Activated effector memory CD4-positive, alpha-beta T cell treated with Interleukin-2 at 50 U/mL for 16 hours (primary cell): ENCODE measurements at places on chromosomes 12 and 14.

- DNase-seq, result peak; percentile 64
These were observed 8.1 kb downstream of the PTPN6 start for GRCh38 chr12:6959058-6959804.

DNA sequence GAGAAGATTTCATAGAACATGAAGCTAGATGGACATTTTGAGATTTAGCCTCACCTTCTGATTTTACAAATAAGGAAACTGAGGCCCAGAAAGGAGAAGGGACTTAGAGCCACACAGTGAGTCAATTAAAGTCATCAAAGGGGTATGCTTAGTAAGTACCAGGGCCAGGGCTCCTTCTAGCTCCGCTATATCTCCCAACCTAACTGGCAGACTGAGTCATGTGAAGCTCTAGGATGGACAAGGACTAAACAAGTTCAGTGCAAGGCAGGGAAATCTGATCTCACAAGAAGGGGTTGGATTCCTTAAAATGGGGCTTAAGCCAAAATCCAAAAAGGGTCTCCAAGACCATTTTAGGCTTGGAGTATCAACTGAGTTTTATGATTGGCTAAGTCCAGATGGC is 215.8 kb downstream of the PHLDA1 start:
- DNase-seq, result no peak

- no peak for DNase-seq
These were observed 352.3 kb downstream of the CACNA1C start for GRCh38 chr12:2405039-2405438.

DNA sequence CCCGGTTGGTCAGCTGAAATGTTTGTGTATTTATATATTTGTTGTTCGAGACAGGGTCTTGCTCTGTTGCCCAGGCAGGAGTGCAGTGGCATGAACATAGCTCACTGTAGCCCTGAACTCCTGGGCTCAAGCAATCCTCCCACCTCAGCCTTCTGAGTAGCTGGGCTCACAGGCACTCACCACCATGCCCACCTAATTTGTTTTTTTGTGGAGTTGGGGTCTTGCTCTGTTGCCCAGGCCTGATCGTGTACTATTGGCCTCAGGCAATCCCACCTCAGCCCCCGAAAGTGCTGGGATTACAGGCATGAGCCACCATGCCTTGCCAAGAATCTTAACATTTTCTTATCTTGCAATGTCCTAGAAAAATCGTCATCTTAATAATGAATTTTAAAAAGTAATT is 3.3 kb downstream of the RAN start:
- DNase-seq, result no peak

DNA sequence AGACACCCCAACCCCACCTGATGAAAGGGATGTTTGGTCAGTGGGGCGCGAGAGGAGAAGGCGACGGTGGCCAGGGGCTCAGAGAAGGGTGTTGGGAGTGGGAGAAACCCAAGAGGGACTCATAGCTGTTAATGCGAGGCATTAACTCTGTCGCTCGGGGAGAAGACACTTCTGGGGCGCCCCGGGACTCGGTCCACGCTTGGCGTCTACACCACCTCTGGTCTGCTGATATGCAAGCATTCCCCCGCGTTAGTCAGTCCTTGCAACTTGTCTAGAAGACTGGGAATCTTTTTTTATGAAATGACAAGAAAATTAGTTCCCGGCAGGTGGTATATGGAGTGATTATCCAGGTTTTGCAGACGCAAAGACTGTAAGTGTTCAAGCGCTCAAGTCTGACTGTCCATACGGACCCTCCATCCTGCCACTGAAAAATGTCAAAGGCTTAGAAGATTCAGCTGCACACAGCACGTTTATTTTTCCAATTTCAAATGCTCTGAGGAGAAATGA is 360 bp upstream of the SLC35F4 start:
- no peak for DNase-seq

- no peak for DNase-seq
These were observed 17.0 kb upstream of the TSPAN8 start for GRCh38 chr12:71174825-71175224.

- DNase-seq, result peak; percentile 22
These were observed 910.4 kb downstream of the VRK1 start for GRCh38 chr14:97707603-97708002.

DNA sequence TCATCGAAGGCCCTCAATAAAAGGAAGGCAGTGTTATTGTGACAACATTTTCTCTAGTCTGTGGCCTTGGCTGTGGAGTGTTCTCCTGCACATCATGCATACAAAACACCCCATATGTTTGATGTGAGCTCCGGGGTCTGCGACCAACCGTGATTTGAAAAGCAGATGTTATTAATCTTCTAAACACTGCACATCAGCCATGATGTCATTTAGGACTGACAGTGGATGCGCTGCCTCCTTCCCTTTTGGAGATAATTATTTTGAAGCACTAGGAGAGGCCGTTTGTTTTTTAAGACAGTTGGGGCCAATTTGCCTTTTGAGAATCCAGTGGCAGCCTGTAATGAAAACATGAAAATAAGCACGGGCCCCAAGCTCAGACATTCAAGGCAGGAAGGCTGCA is 1041.6 kb downstream of the BCL11B start:
- DNase-seq, result no peak

DNA sequence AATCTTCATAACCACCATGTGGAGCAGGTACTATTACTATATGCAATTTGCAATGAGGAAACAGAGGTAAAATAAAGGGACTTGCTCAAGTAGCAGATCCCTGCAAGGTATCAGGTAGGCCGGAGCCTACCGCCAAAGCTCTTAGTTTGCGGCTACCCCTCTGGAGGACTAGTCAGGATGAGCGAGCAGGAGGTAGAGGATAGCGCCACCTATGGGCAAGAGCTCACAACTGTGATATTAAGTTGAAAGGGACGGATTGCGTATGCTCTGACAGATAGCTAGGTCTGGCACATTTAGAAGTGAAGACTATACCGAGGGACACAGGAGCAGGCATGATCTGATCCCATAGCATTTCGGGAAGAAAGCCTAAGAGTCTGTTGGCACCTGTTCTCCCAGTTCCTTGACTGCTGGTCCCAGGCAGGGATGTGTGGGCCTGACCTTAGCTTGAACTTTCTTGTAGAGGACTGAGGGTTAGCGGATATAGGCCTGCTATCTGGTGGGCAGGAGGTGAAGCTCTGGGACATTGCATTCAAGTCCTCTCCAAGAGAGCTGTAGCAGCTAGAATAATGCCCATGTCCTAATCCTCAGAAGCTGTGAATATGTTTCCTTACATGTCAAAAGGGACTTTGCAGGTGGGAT is 48.0 kb downstream of the SLC17A8 start:
- DNase-seq, result no peak

DNA sequence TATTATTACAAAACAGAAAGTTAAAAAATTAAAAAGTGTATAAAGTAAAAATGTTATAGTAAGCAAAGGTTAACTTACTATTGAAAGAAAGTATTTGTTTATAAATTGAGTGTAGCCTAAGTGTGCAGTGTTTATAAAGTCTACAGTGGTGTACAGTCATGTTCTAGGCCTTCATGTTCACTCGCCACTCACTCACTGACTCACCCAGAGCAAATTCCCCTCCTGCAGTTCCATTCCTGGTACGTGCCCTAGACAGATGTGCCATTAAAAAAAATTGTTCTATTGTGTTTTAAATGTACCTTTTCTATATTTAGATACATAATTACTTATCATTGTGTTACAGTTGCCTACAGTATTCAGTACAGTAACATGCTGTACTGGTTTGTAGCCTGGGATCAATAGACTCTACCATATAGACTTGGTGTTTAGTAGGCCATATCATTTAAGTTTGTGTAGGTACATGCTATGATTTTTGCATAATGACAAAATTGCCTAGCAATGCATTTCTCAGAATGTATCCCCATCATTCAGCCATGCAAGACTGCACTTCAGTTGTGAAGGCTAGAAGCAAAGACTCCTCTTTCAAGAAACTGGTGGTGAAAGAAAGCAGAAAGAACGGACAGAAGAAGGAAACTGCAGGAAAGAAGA is 100.6 kb downstream of the DACT1 start:
- no peak for DNase-seq

- peak; percentile 67 for DNase-seq
These were observed 233.5 kb downstream of the EFCAB11 start for GRCh38 chr14:89720741-89721729.

- DNase-seq, result no peak
These were observed 170.1 kb upstream of the FKBP4 start for GRCh38 chr12:2624543-2625288.

GRCh38 chr12:24244801-24245200 is 295.3 kb upstream of the SOX5 start:
- DNase-seq, result no peak

GRCh38 chr12:25775968-25776367 is 182.5 kb upstream of the RASSF8 start:
- no peak for DNase-seq

- DNase-seq, result no peak
These were observed 178.0 kb downstream of the DACT1 start for GRCh38 chr14:58815794-58816193.

DNA sequence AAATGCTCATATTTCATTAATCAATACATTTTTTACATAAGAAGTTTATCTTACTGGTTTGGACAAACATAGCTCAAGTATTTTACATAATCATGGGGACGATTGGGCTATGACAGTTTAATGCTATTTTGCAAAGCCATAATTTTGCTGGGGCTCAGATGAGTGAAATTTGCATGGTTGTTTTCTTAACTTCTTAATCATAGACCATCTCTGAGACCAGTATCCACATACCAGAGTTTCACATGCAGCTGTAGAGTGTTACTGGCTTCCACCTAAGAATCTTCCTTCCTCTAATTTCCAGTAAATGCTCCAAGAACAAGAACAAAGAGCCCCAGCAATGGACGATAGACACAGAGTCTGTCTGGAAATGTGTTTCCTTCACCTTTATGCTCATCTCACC is 303.0 kb upstream of the TMEM132C start:
- no peak for DNase-seq

- DNase-seq, result no peak
These were observed 28.8 kb downstream of the TIMELESS start for GRCh38 chr12:56420411-56420810.

DNA sequence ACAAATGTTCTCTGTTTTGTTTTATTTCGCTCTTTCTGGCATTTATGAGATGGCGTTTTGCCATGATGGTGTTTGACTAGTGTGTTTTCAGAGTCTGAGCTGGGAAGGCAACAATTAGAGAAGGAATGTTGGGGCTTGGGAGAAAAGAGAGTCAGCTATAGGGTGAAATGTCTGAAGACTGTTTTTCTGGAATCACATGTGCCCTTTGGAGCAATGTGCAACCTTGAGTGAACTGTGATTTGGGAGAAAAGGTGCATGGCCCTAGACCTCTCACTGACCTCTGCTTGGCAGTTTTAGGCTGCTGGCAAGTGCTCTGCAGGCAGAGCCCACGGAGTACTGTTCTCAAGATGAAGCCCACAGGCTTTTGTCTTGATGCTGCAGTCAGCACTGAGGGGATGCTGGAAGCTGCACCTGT is 379.9 kb upstream of the PDE3A start:
- no peak for DNase-seq

GRCh38 chr12:110067531-110067930 is 19.2 kb upstream of the C12orf76 start:
- no peak for DNase-seq

GRCh38 chr12:83603106-83603505 is 916.4 kb downstream of the TMTC2 start:
- no peak for DNase-seq

- no peak for DNase-seq
These were observed 429.0 kb upstream of the FBXO33 start for GRCh38 chr14:39861229-39861600.

DNA sequence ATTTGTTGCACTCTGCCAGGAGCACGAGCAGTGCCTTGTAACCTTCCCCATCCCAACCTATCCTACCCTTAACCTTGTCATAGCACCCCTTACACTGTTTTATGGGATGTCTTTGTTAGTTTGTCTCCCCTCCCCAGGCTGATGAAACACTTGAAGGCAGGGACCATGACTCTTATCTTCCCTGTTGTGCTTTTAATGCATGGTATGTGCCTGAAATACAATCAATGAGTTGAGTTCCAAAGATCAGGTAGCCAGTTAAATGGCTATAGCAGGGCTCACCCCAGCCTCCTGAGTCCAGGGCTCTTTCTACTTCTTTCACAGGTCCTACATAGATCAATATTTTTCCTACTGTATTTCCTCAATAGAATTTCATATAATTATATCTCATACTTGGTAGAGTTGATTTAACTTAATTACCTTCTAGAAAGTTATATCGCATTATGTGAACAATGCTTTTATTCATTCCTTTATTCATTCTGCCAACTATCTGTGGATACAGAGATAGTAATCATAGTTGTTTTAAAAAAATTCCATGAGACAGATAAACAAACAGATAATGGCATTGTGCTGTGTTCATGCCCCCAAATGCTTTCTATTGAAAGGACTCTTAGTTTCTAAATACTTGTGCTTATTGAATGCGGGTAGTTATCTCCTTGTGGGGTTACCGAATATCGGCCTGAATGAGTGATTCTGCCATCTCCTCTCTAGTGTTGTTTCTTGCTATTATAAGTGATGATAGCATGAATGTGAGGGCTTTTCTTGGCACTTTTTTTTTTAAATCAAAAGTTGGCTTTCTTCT is 347.4 kb downstream of the NPAS3 start:
- no peak for DNase-seq

DNA sequence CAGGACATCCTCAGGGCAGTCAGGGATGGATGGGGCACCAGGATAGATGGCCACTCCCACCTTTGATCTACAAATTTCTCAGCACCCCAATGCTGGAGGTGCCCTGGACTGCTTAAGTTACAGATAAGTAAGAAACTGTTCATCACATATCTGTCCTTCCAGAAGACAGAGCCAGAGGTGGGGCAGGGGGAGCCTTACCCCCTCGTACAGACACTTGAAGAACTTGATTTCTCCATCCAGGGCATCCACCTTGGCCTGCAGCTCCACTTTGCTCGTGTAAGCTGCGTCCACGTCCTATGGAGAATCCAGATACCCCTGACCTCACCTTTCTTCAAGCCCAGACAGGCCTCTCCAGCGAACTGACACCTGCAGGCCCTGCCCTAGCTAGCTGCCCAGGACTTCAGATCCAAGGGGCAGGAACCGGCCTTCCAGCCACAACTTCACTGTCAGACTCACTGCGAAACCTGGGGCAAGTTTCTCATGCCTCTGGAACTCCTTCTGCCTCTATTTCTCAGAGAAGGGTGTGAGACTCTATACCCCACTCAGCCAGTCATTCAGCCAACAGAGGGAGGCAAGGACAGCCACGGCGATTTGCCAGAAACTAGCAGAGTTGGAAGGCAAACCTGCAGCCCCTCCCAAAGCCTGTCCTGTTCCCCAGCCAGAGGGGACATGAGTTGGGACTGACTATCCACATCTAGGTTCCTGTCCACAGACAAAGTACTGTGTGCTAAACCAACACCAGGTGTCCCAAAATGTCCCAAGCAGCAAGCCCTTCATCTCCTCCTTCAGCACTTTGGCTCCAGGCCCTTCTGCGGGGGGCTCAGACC is 3.8 kb downstream of the KRT73 start:
- no peak for DNase-seq
